ENCODE measurements at places on chromosomes 4 and X.

DNA sequence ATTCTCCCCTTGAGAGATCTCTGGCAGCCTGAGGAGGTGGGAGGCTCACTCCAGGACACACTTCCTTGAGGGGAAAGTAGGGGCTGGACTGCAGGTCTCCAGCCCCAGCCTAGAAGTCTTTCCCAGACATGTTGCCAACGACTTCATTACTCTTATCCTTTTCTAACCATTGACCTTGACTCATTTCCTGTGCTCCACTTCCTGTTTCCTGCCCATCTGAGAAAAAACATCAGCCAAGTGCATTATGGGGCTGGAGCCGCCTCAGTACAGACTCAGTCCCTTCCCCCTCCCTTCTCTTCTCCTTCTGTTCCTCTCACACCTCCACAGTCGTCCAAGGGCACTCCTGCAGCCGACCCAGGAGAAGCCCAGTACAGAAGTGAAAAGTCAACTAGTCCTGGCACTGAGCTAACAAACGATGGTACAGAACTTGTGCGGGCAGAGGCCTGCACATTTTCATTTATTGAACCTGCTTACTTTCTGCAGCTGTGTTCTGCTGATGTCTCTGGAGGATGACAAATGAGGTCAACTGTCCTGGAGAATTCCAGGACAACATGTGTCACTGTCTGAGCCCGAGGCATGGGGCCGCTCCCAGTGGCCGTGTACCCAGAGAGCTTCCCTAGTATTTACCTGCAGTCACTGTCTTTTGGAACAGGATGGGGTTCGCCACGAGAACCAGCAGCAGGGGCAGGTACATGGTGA is 20.1 kb downstream of the GPR143 start:
- no peak for DNase-seq

GRCh38 chrX:31245714-31246113 is 173.9 kb upstream of the FTHL17 start:
- DNase-seq: no peak

DNA sequence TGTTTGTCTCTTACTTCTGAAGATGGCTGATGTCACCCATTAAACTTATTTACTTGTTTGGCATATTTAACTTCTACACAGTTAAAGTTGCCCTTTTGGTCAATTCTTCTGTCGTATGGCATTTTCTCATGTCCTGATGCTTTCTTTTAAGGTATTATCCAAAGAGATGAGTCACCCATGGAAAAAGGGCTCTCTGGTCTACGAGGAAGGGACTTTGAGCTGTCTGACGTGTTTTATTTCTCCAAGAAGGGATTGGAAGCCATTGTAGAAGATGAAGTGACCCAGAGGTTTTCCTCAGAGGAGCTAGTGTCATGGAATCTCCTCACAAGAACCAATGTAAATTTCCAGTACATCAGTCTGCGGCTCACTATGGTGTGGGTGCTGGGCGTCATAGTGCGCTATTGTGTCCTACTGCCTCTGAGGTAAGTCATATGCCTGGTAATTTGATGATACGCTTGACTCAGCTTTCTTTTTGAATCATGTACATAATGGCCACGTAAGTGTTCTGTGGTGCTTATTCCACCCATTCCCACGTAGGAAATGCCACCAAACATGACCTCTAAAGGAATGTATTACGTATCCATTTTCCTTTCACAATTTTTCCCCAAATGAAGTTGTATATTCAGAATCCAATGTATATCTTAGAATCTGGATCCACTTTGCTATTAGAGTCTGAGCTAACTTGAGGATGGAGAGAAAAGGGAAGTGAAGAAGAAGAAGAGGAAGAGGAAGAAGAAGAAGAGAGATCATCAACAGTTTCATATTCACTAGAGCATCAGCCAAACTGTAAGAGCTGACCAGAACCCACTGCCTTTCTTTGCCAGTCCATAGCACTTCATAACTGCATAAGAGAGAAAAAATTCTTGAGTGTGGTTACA is 45.7 kb downstream of the GPAT3 start:
- no peak for DNase-seq

- no peak for DNase-seq
Measured at GRCh38 chrX:78213331-78213730, 73.9 kb upstream of the TAF9B start.

GRCh38 chrX:150982235-150982787 is 824 bp upstream of the HMGB3 start:
- no peak for DNase-seq

DNA sequence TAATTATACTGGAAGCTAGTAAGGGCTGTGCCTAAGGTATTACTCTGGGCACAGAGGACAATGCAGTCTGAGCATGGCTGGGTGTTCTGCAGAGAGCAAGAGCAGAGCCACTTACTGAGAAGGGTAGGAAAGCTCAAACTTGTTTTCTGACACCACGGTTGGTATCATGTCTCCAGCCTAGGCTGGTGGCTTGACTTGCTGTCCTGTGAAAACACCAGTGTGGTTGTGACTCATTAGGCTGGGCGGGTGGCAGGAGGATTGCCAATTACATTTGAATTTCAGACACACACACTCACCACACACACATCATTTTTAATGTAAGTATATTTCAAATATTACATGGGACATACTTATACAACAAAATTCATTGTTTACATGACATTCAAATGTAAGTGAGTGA is 19.7 kb upstream of the MTM1 start:
- DNase-seq: no peak

DNA sequence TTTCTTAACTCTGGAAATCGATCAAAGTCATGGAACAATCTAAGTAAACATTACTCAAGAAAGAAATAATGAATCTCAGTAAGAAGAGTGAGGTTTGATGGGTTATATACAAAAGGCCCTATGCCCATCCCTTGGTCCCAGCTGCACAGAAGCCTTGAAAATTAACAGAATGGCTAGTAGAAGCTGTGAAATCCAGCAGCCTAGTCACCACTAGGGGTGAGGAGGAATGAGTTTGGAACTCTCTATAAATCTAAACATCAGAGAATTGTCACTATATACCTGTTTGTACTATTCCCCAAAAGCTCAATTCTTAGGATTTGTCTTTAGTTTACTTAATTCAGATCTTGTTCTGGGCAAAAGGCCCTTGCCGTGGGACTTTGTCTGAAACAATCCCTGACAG is 313.9 kb upstream of the GRID2 start:
- no peak for DNase-seq

GRCh38 chr4:151854731-151855130 is 93.9 kb upstream of the GATB start:
- no peak for DNase-seq

DNA sequence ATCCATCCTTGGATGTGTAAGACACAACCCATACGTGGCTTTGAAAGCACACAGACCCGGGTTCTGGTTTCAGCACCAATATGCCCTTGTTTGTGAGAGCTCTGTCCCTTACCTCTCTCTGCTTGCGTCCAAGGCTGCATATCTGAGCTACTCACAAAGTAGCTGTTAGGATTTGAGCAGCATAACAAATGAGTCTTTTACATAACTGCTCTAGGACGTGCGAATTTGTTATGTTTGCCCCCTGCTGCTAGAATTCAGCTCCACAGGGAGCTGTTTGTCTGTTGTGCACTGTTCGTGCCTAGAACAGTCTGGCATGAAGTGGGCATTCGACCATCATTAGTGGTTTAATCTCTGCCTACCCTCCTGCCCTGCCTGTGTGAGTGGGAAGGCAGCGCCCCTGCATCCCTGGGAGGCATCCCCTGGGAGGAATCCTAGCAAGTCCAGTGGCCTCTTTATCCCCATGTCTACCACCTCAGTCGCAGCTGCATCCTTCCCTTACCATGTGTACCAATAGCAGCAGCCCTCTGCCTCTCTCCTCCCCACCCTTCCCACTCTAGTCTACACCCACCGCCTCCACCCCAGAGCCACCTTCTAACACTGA is 42.1 kb downstream of the SLC2A9 start:
- no peak for DNase-seq

- DNase-seq: no peak
Measured at GRCh38 chr4:154507156-154507555, 15.6 kb upstream of the DCHS2 start.

DNA sequence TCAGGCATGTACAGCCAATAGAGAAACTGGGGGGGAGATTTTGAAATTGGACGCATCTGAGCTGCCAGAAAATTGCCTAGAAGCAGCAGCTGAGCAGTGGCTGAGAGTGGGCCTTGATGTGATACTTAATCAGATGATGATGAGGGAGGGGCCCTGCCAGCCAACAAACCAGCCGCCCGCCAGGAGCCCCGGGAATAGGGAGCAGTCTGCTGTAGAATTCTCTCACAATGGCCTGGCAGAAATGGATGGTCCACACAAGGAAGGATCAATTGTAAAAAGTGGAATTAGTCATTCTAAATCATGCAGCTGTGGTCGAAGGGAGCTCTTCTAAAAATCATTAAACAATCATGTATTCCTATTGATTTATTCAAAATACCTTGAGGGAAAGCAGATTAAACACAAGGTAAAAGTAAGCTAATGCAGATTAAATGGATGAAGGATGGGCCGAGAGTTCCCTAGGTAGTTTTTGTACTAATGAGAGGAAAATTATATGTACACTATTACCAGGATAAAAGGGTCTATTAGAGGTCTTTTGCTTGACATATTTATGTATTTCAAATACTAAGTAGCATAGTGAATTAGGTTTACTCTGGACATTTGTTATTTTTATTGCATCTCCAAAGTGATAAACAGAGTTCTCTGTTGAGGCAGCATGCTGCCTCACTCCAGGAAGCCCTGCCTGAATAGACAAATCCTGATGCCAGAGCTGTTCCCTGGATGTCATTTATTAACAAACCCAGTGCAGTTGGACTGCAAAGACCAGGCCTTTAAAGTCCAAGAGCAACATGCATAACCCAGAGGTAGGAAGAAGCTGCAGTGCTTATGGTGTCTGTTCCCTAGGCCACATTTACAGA is 91.3 kb downstream of the NKX6-1 start:
- DNase-seq: no peak

DNA sequence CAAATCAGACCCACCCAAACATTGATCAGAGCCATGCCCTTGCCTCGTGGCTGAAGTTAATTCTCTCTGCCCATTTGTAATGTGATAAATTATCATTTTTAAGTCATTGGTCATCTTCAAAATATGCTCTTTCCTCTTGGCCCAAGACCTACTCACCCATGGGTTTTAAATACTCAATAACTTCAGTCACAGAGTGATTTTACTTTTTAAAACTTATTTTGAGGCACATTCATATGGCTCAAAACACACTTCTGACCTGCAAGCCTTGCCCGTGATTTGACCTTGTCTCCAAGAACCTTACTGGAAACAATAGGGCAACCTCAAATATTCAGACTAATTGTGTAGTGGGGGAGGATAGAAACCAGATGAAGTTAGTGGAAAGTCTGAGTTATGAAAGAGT is 176.2 kb upstream of the LNX1 start:
- DNase-seq: no peak

DNA sequence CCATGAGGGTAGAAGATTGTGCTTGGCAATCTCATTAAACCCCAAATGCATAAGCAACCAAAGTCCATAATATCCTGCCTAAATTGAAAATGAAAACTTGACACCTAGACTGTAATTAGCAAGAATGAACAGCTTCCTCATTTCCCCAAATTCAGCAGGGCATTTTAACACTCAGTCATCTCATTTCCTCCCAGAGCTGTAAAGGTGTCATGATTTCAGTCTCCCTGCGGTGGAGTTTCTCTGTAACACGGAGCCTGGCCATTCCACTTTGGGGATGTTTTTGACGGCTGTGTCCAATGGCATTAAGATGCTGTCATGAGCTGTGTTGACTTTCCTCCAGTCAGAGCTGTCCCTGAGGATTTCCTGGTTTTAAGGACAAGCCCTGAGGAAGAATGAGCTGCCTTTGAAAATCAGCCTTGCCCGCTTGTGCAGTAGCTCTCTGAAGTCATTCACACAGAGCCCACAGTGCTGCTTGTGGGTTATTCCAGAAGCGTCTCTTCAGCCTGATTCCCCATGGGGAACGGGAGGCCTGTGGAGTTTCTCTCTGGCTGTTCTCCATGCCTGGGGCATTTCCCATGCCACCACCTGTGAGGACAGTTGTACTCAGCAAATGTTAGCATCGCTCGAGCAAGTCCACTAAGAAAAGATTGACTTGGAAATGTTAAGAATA is 187.0 kb downstream of the MID1 start:
- DNase-seq: no peak

GRCh38 chrX:97938706-97939105 is 1055.0 kb downstream of the RPA4 start:
- DNase-seq: no peak

DNA sequence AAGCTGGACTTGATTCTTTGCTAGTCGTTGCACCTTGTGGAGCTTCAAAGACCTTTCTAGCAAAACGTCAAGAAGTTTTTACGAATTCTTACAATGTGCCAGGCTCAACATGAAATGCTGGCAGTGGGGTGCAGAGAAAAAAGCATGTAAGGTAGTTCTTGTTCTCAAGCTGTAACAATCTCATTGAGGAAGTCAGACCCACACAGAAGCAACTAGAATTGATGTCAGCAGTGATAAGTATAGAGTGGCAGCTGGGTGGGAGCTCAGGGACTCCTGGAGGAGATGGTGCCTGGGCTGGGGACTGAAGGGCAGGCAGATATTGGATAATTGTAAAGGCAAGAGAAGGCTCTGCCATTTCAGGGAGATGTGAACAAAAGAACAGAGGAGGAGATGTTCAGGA is 82.3 kb downstream of the ATG4A start:
- no peak for DNase-seq

- peak; percentile 31 for DNase-seq
Measured at GRCh38 chr4:1204286-1204827, 32.0 kb upstream of the SPON2 start.

DNA sequence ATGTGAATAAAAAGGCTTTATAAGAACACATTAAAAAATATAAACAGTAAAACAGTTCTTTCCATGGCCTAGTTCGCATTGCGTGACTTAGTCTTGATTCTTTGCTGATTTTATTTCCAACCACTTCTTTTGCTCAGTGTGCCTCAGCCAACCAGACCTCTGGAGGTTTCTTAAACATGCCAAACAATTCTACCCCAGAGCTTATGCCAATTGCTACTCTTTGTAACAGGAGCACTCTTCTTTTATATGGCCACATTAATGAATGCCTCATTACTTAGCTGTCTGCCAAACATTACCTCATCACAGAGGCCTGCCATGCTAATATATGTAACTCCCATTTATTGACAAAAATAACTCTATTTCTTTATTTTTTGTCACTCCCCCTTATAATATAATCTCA is 202.3 kb downstream of the NDST4 start:
- no peak for DNase-seq

Measured in transverse colon (tissue), 4 donors.